Cortex of kidney (tissue), 1 donor: ENCODE measurements at places on chromosomes 1 and 21.

GRCh38 chr1:6279613-6280383, 18.9 kb upstream of the GPR153 start:
- no peak for DNase-seq

GRCh38 chr1:31166462-31166861, 73.2 kb downstream of the NKAIN1 start:
- DNase-seq: no peak

GRCh38 chr21:35257413-35257812, 208.3 kb upstream of the RUNX1 start:
- DNase-seq: no peak

DNA sequence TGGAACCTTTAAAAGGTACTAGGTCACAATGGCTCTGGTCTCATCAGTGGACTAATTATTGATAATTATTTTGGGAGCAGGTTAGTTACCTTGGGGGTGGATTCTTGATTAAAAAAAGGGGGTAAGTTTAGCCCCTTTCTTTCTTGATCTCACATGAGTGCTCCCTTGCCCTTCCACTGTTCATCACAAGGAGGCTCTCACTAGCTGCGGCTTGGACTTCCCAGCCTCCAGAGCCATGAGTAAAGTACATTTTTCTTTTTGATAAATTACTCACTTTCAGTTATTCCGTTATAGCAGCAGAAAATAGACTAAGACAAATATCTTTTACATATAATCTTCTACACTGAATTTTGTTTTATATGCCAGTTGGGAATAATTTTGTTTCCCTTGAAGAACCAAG, 254.8 kb upstream of the DEPDC1 start:
- DNase-seq: no peak

GRCh38 chr1:156703336-156703735, 2.0 kb downstream of the CRABP2 start:
- no peak for DNase-seq

DNA sequence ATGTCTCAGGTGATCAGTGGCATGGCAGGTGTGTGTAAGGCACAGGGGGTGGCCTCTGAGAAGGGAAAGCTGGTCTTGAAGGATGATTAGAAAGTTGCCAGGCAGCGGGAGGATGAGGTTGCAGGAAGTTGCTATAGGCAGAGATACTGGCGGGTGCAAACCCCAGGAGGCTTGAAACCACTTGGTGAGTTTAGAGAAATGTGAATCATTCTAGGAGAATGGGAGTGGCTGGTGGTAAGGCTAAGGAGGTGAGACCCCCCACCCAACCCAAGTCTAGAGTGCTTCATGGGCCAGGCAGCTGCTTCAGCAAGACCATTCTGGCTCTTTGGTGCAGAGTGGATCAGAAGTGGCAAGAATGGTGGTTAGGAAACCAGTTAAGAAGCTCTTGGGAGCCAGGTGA, 9.0 kb downstream of the SH2D2A start:
- no peak for DNase-seq

DNA sequence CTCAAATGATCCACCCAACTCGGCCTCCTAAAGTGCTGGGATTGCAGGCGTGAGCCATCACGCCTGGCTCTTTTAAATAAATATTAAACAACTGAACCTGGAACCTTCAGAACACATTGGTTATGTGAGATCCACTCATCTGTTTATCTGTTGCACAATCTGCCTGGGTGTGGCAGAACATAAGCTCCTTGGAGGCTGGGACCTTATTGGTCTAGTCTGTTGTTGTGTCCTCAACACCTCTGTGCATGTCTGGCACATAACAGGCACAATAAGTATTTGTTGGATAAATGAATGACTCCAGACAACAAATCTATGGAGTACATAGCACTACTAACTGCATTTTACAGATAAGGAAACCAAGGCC, 4.1 kb upstream of the NBL1 start:
- DNase-seq: no peak

- DNase-seq: no peak
Observed at GRCh38 chr1:201933840-201934430, 12.4 kb downstream of the LMOD1 start.

DNA sequence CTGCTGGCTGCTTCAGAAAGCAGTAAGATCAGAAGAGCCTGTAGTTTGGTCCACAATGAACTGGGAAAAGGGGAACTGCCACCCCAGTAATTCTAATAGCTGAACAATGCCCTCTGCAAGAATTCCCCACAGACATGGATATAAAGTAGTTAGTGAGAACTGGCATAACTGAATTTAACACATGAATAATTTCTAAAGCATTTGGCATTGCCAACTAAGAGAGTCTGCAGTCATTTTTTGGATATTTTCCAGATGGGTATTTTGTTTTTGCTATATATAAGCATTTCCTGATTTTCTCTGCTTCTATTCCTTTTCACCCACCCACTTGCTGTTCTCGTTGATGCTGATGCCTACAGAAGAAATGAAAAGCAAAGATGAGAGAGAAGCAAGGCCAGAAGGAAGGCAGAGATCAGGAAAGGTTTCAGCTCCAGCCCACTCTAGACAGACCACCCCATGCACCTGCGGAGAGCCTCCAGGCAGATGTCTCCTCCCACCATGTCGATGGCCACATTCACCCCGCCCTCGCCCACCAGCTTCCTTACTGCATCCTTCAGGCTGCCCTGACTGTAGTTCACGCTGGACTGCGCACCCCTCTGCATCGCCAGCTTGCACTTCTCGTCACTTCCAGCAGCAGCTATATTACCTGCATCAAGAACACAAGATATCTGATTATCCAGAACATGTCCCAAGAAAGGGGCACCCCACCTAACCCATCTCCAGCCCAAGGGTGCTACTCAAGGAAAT, 55.9 kb upstream of the SEC16B start:
- DNase-seq: no peak

DNA sequence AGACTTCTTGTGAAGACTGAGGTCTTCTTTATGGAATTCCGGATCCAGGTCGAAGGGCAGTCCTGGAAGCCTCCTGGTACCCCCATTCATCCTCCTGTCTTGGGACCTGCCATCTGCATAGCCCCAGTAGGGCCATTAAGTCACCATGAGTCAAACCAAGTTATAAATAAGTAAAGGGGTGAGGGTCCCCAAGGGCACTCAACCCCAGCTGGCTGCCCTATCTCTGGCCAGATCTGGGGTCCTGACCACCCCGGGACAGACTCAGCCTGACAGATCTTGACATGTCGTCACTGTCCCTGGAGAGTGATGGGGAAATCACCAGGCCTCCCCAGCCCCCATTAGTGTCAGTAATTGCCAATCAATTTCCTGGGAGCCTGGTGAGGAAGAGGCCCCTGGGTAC, 108.7 kb downstream of the EPHB2 start:
- no peak for DNase-seq

- DNase-seq: no peak
Observed at GRCh38 chr1:11483581-11484320, 4.8 kb downstream of the DISP3 start.

GRCh38 chr1:5686925-5687706, 305.1 kb downstream of the NPHP4 start:
- no peak for DNase-seq

- DNase-seq: no peak
Observed at GRCh38 chr1:104706631-104707147, 957.0 kb downstream of the AMY1C start.

DNA sequence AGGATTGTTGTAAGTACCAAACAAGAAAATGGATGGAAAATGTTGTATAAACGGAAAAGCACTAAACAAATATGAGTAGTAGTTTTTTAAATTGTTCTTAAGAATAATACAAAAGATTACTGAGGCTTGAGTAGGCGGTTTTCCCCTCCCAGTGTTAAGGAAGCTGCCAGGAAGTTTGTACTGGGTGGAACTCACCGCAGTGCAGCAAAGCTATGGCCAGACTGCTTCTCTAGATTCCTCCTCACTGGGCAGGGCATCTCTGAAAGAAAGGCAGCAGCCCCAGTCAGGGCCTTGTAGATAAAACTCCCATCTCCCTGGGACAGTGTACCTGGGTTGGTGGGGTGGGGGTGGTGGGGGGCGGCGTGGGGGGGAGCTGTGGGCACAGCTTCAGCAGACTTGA, 58.7 kb downstream of the XCL2 start:
- no peak for DNase-seq

- no peak for DNase-seq
Observed at GRCh38 chr21:17784604-17785402, 34.4 kb downstream of the C21orf91 start.

GRCh38 chr1:41924911-41925310, 6.2 kb upstream of the HIVEP3 start:
- DNase-seq: no peak

GRCh38 chr1:159132271-159132881, 39.0 kb upstream of the CADM3 start:
- DNase-seq: no peak

GRCh38 chr1:173507205-173507846, 30.2 kb downstream of the PRDX6 start:
- no peak for DNase-seq

DNA sequence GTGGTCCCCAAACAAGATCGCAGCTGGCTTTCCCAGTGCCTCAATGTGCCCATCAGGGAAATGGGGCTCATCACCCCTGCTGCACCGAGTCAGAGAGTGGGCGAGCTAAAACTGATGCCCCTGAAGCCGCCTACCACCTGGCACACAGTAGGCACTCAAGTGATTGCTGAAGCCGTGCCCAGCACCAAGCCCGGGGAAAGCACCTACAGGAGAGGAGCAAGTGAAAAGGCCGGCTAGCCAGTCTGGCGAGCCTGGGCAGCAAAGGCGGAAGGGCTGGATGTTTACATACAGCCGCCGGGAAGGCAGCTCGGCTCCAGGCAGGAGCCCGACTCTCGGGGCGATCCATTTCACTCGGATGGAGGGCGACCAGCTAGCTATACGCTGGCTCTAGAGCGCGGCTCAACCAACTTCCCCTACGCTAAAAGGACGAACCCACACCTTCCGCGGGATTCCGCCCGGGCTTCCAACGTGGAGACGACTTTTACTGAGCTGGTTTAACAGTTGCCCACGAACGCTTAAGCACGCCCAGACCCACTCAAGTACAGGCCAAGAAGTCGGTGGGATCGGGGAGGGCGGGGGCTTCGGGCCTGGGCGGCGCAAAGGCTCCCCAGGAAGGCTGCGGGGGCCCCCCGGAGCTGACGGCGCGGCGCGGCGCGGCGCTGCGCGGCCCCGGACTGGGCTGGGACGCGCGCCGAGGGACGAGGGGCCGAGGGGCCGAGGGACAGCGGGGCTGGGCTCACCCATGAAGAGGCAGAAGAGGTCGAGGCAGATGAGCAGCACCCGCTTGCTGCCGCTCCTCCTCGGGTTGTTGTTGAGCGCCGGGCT, 1.0 kb downstream of the PLPP3 start:
- no peak for DNase-seq

DNA sequence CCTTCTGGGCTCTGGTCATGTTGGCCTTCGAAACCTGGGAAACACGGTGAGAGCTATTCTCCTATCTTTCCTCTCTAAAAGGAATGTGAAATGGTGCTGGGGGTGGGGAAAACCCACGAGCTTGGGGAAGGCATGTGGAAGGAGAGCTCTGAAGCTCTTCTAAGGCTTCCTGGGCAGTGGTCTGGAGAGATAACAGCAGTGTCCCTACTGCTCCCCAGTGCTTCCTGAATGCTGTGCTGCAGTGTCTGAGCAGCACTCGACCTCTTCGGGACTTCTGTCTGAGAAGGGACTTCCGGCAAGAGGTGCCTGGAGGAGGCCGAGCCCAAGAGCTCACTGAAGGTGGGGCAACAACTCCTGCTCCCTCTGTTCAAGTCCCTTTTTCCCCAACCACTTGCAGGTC, 2.8 kb downstream of the USP21 start:
- no peak for DNase-seq

DNA sequence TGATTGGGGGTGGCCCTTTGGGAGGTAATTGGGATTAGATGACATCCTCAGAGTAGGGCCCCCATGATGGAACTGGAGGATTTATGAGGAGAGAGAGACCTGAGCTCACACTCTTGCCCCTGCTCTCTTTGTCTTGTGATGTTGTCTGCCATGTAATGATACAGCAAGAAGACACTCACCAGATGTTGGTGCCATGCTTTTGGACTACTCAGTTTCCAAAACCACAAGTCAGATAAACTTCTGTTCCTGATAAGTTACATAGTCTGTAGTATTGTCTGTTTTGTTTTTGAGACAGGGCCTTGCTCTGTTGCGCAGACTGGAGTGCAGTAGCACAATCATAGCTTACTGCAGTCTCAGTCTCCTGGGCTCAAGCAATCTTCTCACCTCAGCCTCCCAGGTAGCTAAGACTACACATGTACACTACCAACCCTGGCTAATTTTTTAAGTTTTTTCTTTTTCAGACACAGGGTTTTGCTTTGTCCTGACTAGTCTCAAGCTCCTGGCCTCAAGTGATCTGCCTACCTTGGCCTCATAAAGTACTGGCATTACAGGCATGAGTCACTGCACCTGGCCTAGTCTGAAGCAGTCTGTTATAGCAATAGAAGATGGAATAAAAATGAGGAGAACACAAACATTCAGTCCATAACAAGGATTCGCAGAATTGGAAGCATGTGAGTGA, 115.0 kb upstream of the GALNT2 start:
- DNase-seq: no peak
